Epithelial cell of alveolus of lung (primary cell): ENCODE measurements at places on chromosomes 13 and 19. TPM values are rescaled to one million over a fixed set of nuclear protein-coding genes. Genes with fewer than 3 reads are reported as not detected.

The B3GNT8 gene
- 1.8 and 8.7 TPM in 2 replicates for total RNA-seq

The ZNF610 gene
- total RNA-seq = 1.4 and 13.9 TPM in 2 replicates

The FARP1 gene
- 47.7 and 56.7 TPM in 2 replicates for total RNA-seq

The SLC25A41 gene
- total RNA-seq = not detected in 2 replicates
